ENCODE measurements at places on chromosomes 7 and 10.

DNA sequence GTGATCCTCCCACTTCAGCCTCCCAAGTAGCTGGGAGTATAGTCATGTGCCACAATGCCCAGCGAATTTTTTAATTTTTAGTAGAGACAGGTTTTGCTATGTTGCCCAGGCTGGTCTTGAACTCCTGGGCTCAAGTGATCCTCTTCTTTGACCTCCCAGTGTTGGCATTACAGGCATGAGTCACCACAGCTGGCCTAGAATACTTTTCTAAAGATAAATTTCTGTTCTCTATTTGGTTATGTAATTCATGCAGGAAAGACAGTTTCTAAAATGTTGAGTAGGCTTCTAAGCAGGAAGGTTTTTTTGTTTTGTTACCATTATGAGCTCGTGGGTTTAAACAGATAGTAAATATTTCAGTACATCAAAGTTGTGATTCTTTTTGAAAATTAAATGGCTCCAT lies 5.0 kb downstream of the RBAK start:
- no peak for DNase-seq

- peak; percentile 85 for DNase-seq
Observed at GRCh38 chr7:25093268-25093826, 31.7 kb downstream of the CYCS start.

DNA sequence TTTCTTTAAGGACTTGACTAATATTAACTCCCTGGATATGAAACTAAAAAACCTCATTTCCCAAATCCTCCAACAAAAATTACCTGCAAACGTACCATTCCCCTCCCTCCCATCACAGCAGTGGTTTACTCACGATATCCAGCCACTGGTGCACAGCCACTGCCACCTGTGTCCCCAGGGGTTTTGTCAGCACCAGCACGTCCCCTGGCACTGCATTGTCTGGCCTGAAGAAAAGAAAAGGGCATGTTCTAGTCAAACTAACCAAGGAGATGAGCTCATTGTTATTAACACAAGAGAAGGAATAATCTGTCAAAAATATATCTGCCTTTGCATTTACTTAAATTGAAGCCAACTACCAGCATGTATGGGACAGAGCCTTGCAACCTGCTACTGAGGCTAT lies 18.5 kb downstream of the SEPHS1 start:
- DNase-seq = no peak

- no peak for DNase-seq
Observed at GRCh38 chr7:149607683-149608082, 110.1 kb upstream of the ZNF746 start.

- DNase-seq = no peak
Observed at GRCh38 chr7:4190010-4190981, 491.8 kb upstream of the FOXK1 start.

DNA sequence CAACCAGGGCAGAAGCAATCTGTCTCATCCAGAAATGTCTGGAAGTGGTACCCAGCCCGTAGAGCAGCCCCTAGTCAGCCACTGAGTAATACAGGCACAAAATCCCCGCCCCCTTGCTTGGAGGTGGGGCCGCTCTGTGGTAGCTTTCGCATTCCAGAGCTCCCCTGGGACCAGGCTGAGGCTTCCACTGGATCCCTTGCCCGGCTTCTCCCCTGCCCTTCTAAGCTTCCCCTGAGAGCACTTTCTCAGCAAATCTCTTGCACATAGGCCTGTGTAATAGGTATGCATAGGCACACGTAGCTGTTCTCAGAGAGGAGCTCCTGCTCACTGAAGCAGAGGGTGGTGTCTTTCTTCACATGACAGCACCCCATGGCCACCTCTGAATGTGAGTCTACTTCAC lies 144.2 kb downstream of the BMS1 start:
- peak; percentile 88 for DNase-seq

DNA sequence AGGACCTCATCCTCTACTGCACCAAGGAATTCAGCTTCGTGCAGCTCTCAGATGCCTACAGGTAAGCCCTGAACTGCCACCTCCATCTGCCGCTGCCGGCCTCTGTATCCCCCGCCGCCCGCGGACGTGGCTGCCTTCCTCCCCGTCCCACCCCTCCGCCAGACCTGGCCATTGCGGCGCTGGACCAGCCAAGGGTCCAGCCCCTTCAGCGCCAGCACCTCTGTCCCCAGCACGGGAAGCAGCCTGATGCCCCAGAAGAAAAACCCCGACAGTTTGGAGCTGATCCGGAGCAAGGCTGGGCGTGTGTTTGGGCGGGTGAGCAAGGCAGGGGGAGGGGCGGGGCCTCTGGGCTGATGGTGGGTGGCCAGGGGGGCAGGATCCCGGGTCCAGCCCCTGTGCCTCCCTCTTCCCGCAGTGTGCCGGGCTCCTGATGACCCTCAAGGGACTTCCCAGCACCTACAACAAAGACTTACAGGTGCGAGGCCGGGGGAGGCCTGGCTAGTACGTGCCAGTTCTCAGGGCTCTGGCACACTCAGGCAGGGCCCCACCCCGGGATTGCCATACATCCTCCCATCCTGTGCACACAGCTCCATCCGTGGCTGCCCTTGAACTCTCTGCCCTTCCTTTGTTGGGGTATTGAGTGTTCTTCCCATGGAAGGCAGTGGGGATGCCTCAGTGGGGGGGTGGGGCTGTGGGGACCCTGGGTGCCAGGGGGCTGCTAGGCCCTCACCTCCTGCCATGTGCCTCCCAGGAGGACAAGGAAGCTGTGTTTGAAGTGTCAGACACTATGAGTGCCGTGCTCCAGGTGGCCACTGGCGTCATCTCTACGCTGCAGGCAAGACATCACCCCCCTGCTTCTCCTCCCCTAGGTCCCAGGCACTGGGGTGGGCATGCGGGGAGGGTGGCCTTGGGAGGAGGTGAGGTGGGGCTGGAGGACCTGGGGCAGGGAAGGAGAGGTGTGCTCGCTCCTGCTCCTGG lies 13.5 kb downstream of the ASL start:
- DNase-seq = no peak

DNA sequence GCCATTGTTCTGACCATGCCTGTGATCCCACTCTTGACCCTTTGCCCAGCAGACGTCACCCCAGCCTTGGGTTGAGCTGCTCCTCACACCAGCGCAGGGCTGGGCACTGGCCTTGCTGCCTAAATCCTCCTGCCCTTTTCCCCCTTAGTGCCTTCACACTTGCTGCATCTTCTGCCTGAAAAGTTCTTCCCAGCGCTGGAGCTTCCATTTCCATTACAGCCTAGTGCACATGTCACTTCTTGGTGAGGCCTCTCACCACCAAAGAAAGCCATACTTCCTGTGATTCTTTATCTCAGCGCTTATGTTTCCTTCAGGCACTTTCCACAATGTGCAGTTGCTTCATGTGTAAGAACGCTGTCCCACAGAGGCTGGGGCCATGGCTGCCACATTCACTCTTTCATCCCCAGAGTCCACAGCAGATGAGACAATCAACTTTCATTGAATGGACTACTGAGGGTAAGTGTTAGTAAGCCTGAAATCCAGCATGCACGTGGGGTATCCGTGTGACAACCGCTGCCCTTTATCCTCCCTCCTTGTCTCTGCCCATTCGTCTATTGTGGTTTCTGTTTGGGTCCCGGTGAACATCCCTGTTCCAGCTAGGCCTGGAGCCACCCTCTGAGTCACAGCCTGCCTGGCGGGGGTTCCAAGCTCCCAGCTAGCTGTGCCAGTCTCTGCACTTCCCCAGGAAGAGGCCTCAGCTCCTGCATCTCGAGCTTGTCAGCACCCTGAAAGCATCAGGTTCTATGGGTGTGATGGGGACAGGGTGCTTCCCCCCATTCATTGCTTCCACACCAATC lies 37.3 kb downstream of the ADRA2A start:
- DNase-seq = no peak

- no peak for DNase-seq
Observed at GRCh38 chr7:130961128-130961601, 227.2 kb upstream of the KLF14 start.

DNA sequence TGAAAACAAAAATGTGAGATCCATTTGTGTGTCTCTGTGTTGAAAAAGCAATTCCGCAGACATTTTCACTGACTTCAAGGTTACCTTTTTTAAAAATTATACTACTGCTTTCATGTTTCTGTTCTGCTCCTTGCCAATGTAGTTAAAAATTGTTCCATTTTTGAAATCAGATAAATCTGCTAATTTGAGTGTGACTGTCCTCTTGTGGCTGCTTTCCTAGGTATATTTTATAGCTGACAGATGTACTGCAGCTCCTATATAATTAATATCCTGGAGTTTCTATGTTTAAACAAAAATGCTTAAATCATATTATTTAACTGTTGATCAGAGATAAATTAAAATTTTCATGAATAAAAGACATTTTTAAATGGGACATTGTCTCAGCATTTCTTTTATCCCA lies 177.6 kb upstream of the LRRTM3 start:
- no peak for DNase-seq

DNA sequence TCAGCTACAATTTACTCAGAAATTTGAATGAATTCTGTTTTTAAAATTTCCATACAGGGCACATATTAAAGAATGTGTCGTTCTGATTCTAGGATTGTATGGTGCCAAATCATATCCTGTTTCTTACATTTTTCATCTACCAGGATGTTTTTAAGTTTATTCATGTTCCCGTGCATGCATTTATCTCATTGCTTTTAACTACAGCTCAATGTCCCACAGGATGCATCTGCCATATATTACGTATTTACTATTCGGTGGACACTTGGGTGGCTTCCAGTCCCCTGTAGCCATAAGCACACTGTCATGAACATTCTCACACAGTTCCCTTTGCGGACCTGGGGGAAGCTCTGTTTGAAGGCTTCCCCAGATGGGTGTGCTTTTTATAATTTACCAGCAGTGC lies 122.3 kb downstream of the CCDC71L start:
- DNase-seq = no peak

GRCh38 chr7:10268034-10268433 lies 705.6 kb upstream of the PHF14 start:
- no peak for DNase-seq

DNA sequence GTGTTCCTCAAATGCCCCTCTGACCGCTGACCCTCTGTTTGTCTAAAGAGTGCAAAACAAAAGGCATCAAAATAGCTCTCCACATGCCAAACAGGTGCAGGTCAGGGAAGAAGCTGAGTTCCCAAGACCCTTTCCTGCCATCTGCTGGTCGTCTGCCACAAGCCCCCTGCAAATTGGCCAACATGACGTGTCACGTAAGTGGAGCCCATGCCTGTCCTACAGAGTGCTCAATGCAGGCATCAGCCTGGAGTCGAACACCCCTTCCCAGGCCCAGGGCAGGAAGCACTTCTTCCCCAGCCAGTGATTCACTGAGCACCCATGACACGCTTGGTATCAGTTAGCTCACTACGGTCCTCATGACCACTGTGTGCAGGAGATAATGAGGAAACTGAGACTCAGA lies 14.1 kb downstream of the TMEM72 start:
- DNase-seq = peak; percentile 63
